ENCODE measurements at places on chromosomes 5 and 9.

GRCh38 chr5:55149308-55149795 is 10.6 kb upstream of the GPX8 start:
- no peak for DNase-seq

- no peak for DNase-seq
These were observed 200.2 kb downstream of the SLIT3 start for GRCh38 chr5:169100735-169101075.

DNA sequence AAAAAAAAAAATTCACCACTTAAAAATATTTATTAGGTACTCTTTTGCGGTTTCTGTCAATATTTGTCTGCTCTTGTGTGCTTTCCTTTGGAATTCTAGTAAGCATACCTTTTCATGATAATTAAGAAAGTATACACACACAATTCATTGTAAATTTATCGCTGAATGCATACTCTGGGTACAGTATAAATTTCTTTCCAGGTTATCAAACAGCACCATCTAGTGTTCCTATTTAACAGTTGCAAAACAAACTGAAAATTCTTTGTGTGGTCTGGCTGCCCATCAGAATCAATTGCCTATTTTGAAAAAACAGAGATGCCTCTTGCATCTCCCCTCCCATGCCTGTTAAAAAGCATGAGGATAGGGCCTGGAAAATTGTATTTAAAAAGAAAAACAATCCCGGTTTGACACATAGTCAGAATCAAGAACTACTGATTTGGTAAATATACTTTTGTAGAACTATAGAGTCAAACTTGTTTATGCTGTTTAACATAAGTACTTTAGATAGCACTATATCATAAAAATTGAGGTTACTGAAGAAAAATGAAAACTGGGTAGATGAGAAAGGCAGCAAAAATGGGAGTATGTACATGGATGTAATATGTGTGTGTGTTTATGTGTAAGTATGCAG is 16.2 kb downstream of the PGGT1B start:
- DNase-seq = no peak

DNA sequence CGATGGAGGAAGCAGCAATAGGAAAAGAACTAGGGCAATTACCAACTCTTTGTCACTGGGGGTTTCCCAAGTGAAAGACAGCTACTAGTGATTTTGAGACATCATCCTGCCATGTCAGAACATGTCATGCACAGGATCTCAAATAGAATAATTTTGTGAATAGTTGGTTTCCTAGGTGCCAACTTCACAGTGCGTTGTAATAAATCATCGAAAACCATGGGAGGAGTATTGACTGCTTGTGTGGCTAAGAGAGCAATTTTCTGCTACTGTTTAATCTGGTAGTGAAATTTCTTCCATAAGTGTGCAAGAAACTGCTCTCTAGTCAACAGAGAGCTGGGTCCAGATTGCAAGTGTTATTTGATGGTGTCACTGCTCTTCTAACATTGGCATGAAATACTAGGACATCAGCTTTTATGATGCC is 168.6 kb downstream of the NNT start:
- DNase-seq = no peak

DNA sequence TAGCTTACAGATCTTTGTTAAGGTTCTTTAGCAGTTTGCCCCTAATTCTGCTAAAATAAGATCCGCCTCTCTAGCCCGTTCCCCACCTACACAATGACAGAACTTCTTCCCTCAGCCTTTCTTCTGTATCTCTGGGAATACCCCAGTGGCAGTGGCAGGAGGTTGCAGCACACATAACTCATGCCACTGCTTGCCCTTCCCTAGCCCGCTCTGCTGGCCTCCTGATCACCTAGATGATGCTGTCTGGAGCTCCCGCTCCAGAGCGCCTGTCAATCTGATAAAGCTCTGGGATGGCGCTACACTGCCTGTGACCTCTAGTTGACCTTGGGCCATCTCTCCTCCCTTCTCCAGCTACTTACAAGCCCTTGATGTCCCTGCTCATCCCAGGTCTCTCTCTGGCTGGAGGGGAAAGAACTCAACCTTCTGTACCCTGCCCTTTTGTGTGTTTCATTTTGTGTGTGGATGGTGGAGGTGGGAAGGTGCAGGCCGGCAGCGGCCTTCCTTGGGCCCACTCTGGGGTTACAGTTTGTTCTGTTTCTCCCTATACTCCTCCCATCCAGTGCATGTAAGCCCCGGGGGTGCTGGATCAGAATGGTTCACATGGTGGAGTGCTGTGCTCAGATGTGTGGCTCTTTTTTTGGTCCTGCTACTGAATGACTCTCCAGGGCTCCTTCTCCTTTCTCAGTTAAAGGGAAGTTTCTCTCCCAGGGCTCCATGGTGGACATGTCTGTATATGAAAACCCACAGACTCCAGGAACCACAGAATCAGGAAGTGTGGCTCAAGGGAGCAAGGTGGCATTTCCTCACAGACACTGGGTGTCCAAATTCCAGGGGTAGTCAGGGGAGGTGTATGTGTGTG is 29.1 kb downstream of the MTX3 start:
- no peak for DNase-seq

GRCh38 chr9:22170990-22171670 is 162.0 kb upstream of the CDKN2B start:
- DNase-seq = no peak

- DNase-seq = no peak
These were observed 38.1 kb downstream of the UGCG start for GRCh38 chr9:111934747-111935146.

DNA sequence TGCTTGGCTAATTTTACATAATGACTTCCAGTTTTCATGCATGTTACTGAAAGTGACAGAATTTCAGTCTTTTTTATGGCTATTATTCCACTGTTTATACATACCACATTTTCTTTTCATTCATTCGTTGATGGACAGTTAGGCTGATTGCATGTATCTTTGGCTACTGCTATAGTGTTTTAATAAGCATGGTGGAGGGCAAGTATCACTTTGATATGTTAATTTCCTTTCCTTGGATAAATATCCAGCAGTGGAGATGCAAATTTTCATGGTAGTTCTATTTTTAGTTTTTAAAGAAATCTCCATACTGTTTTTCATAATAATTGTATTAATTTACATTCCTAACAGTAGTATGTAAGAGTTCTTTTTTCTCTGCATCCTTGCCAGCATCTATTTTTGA is 297.9 kb downstream of the PRR16 start:
- no peak for DNase-seq

DNA sequence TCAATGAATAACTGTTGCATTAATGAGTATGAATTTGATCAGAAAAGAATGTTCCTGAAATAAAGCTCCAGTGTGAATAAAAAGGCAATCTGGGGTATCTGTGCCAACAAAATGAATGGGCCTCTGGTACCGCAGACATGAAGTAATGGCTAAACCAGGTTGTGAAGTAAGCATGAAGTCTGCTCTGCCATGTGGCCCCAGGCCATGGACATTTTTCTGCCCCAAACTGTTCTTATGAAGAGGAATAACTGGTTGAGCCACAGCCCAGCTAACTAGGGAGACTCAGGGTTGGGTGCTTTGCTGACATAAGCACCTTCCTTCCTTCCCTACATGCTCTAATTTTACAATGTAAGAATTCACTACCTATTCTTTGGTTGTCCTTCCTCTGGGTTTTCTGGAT is 147.4 kb upstream of the LRRTM2 start:
- DNase-seq = no peak

GRCh38 chr5:62790348-62790747 is 211.7 kb downstream of the LRRC70 start:
- DNase-seq = no peak

- no peak for DNase-seq
These were observed 7.4 kb upstream of the TERT start for GRCh38 chr5:1302258-1302657.

GRCh38 chr5:112848116-112848811 is 12.8 kb upstream of the SRP19 start:
- peak; percentile 29 for DNase-seq

DNA sequence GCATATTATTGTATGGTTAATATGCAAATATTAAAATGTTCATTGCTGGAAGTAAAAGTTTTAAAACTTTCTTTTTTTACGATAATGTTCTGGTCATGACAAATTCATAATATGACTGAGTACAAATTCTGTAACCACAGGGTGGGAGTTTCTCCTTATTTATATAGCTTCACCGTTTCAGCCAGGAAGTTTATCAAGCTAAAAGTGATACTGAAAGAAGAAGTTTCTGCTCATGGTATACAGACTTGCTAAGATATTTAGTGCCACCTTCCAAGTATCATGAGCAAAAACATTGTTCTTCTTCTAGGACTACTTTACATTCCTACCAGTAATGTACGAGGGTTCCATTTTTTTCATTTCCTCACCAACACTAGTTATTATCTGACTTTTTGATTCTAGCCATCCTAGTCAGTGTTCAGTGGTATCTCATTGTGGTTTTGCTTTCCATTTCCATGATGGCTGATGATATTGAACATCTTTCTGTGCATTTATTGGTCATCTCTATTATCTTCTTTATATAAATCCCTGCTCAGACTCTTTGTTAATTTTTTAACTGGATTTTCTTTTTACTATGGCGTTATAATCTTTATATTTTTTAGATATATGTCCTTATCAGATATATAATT is 94.2 kb upstream of the PRRC1 start:
- DNase-seq = no peak

- DNase-seq = no peak
These were observed 125.1 kb upstream of the FST start for GRCh38 chr5:53355316-53355715.

GRCh38 chr9:101628173-101628572 is 33.4 kb upstream of the PPP3R2 start:
- no peak for DNase-seq

GRCh38 chr5:71482132-71482531 is 26.7 kb downstream of the BDP1 start:
- DNase-seq = no peak

DNA sequence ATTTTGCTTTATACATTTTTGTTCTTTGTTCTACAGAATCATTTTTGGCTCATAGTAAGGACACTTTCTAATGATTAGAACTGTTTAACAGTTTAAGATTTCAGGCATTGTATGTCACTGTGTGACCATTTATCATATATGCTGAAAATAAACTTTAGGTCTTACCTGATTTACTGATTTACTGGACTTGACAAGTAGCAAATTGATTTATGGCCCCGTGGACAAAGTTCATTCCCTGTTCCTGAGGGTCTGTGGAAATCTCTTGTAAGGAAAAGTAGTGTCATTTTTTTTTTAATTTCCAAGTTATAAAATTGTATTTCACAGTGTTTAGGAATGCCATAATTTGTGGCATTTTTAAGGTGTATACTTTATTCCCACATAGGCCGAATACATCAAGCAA is 40.7 kb downstream of the KIF2A start:
- no peak for DNase-seq

- DNase-seq = no peak
These were observed 136.2 kb downstream of the LIFR start for GRCh38 chr5:38420246-38420645.

DNA sequence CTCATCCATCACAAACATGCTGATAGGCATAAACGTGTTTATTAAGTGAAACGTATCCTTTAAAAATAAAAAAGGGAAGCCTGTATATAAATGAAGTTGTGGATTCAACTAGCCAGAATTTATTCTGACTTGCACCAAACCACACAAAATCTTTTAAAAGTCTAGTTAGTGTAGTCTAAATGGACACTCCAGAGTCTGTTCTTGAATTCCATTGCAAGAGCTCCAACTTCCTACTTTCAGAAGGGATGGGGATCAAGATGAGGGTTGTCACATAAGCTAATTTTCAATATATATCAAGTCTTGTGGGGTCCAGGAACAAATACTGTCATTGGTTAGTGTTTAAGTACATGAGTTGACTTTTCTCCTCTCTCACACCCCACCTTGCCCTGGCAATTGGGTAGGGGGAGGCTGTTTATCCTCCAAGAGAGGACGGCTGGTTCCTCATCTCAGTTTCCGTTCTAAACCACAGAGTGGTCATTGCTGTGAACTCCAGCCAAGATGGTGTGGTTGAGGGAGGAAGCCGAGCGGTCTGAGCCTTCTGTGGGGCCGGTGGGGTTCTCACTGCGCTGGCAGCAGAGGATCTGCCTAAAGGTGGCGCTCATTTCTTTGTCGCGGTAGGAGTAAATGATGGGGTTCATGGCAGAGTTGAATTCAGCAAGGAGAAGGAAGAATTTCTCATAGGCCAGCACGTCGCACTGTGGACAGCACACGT is 163.2 kb downstream of the LPAR1 start:
- no peak for DNase-seq

GRCh38 chr5:62779010-62779422 is 200.4 kb downstream of the LRRC70 start:
- DNase-seq = peak; percentile 10

DNA sequence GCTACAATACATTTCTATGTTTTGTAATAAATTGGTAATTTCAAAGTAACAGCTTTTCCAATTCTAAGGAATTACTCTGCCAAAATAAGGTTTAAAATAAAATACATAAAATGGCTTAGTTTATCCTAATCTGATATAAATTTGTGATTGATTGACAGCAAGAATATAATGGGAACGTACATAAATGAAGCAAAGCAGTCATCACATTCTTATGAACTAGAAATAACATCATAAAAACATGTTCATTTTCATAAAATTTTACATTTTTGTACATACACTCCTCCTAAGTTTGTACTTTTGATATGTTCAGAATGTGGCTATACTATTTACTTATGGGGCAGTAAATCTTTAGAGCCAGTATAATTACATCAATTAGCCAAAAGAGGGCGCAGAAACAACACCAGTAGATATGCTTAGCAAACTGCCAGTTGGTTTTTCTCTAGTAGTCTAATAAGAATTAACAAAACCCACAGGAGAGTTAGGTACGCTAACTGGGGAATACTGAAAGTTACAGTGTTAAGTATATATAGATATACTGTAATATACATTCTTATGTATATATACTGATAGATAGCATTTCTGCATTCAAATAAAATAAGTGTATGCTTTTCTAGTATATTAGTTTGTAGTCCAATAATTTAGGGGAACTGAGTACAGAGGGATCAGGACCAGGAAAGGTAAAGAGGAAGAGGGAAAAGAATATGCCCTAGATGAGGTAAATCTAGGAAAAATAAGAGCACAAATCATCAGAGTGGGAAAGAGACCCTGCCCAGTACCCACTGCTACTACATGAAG is 76.8 kb downstream of the ZDHHC21 start:
- DNase-seq = peak; percentile 21

GRCh38 chr5:43008363-43009153 is 31.6 kb downstream of the ANXA2R start:
- no peak for DNase-seq

DNA sequence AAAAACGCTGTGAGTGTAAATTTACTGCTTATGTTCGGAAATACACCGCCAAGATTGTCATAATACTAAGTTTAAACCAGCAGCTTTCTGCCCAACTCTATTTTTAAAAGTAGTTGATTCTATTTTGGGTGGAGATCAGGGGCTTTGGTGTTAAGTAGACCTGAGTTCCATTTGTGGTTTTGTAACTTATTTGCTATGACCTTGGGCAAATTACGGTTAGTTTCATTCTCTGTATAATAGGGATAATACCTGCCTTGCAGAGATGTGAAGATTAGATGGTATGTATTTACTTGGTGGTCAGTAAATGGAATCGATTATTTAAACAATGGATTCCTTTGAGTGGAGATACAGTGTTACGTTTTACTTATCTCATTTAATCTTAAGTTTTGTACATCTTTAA is 1.6 kb downstream of the RAD23B start:
- no peak for DNase-seq

GRCh38 chr5:174423558-174423957 is 300.8 kb upstream of the MSX2 start:
- DNase-seq = no peak

GRCh38 chr9:83231039-83231438 is 168.1 kb upstream of the RASEF start:
- no peak for DNase-seq

Measured in kidney epithelial cell (primary cell).